Iris pigment epithelial cell (primary cell): ENCODE measurements at places on chromosomes 6 and 20.

- DNase-seq, result no peak
Measured at GRCh38 chr6:158906926-158907325, 87.8 kb upstream of the EZR start.

DNA sequence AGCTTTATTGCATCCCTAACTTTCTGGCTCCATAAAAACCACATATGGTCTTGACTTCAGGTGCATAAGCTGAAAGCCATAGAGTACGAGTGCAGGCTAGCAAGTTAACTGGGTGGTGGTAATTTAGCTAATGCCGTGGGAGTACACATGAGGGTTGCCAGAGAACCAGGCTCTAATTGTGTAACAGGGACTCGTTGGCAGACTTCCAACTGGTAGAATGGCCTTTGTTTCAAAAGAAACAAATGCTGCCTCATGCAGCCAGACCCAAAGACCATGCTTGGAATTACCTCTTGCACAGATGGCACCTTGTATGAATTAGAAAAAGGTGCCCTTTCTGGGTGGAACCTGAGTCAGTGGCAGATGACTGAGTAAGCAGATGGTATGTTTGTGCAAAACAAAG, 73.2 kb downstream of the LY86 start:
- peak; percentile 42 for DNase-seq

- no peak for DNase-seq
Measured at GRCh38 chr6:44699851-44700250, 312.3 kb downstream of the CDC5L start.

DNA sequence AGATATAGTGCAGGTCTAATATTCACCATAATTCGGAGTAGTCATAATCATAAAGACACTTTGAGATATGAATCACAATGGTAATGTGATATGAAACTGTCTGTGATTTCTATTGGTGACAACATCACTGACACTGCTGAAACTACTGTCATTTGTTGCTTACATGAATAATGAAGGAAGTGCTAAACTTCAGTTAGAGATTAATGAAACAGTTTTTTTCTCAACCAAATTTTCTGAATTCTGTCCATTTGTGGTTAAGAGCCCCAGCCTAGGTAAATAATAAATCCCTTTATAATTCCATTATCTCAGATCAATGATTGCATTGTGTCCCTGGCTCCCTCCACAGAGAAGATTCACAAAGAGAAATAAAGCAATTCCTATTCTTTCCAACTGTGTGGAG, 122.6 kb downstream of the HIVEP2 start:
- DNase-seq, result no peak

- peak; percentile 79 for DNase-seq
Measured at GRCh38 chr20:49281059-49281912, 3.4 kb upstream of the ZNFX1 start.

- DNase-seq, result no peak
Measured at GRCh38 chr6:81589465-81590313, 162.8 kb downstream of the TENT5A start.

DNA sequence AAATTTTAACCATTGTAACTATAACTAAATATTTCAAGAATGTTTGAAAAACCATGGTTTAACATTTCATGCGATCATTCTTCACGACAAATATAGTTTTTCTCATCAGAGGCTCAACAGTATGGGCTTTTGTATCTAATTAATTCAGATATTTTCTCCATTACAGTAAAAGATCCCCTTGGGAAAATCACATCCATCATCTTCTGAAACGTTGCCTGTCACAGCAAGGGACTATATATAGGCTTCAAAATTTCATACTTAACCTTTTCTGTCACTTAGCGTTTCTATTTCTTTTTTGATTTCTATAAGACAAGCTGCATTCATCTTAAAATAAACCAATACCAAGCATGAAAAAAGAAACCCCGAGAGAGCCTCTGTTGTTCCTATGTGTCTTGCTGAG, 710.0 kb downstream of the PRKN start:
- DNase-seq, result no peak

- no peak for DNase-seq
Measured at GRCh38 chr6:21828704-21829103, 235.2 kb downstream of the SOX4 start.

DNA sequence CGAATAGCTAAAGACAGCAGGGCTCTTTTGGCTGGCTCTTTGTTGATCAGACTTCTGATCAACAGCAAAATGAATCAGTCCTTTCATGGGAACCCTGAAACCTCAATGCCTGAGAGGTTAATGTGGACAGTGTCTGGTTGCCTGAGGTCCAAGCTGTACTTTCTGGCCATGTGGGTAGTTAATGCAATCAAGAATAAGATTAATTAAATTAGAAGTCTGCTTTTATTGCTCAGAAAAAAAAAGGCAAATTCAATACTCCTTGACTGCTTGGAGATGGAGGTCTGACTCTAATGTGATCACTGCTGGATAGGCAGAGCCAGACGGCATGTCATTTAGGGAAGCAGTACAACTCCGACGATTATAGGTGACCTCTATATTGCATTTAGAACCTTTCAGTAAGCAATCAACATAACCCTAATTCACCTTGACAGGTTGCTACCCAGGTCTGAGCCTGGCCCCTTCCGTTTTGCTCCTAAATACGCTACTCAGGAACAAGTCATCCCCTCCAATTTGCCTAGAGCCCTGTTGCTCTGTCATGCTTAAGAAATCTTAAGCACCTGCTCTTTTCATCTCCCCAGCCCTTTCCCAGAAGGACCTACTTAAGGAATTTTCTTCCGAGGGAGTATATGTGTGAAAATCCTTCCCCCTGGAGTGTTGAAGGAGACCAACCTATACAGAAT, 370.0 kb upstream of the SPTLC3 start:
- DNase-seq, result no peak

DNA sequence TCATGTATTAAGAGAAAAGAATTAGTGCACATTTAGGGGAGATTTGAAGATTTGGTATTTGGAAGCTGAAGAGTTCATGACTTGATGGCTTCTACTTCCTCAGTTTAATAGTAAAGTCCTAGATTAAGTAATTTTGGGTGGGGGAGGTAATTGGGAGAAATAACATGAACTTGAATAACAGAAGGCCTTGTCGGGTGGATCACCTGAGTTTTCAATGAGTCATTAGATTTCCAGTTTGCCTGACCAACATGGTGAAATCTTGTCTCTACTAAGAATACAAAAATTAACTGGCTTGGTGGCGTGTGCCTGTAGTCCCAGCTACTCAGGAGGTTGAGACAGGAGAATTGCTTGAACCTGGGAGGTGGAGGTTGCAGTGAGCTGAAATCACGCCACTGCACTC, 181.0 kb downstream of the GJA1 start:
- no peak for DNase-seq

DNA sequence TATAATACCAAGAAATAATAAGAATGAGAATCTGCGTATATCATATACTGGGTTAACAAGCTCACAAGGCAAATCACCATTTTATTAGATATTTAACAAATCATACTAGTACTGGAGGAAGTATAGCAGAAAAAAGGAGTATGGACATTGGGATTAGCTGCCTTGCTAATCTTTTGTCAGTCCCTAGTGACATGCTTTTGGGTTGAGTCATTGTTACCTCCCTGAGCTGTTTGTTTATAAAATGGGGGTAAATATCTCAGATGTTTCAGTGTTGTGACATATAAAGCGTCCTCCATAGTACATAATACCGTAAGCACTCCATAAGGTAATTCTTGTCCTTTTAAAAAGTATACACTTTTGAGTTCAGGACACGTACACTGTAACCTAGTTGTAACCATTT, 107.0 kb downstream of the ESR1 start:
- peak; percentile 46 for DNase-seq

- DNase-seq, result no peak
Measured at GRCh38 chr6:43495409-43495941, 14.7 kb downstream of the LRRC73 start.

GRCh38 chr6:7431674-7432390, 42.2 kb downstream of the RIOK1 start:
- peak; percentile 33 for DNase-seq

- DNase-seq, result no peak
Measured at GRCh38 chr6:108209738-108210137, 43.9 kb downstream of the NR2E1 start.

DNA sequence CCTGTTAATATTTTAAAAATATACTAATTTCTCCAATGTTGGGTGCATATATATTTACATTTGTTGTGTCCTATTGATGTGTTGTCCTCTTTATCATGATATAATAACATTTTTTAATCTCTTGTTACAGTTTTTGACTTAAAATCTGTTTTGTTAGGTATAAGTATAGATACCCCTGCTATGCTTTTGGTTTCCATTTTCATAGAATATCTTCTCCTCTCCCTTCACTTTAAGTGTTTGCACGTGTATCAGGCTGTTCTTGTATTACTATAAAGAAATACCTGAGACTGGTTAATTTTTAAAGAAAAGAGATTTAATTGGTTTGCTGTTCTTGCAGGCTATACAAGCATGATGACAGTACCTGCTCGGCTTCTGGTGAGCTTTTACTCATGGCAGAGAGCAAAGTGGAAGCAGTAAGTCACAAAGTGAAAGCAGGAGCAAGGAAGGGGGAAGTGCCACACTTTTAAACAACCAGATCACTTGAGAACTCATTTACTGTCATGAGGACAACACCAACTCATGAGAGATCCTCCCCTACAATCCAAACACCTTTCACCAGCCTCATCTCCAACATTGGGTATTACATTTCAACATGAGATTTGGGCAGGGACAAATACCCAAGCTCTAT, 340.5 kb upstream of the SYNCRIP start:
- no peak for DNase-seq

DNA sequence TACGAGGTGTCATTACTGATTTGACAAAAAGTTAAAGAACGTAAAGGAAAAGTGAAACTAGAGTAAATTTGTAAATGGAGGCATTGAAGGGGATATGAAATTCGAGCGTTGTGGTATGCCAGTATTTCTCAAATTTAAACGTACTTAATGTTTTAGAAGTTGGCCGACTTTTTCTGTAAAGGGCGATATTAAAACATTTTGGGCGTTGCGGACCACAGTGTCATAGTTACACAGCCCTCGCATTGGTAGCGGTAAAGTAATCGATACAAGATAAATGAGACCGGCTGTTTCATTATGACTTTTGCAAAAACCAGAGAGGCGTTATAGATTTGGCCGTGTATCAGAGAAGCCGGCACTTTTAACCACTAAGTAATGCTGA, 39.6 kb downstream of the OR2B2 start:
- DNase-seq, result no peak

GRCh38 chr6:151763938-151764680, 43.4 kb upstream of the ESR1 start:
- peak; percentile 87 for DNase-seq

GRCh38 chr20:15637950-15638754, 935.1 kb downstream of the KIF16B start:
- no peak for DNase-seq

- DNase-seq, result no peak
Measured at GRCh38 chr20:62571669-62572344, 70.5 kb upstream of the SLCO4A1 start.

GRCh38 chr6:106609699-106610098, 19.6 kb downstream of the RTN4IP1 start:
- peak; percentile 27 for DNase-seq

GRCh38 chr6:3046295-3046694, 22.0 kb upstream of the RIPK1 start:
- DNase-seq, result no peak

- no peak for DNase-seq
Measured at GRCh38 chr20:3092611-3093379, 8.3 kb upstream of the AVP start.

- no peak for DNase-seq
Measured at GRCh38 chr20:57092900-57093530, 173.4 kb downstream of the BMP7 start.

DNA sequence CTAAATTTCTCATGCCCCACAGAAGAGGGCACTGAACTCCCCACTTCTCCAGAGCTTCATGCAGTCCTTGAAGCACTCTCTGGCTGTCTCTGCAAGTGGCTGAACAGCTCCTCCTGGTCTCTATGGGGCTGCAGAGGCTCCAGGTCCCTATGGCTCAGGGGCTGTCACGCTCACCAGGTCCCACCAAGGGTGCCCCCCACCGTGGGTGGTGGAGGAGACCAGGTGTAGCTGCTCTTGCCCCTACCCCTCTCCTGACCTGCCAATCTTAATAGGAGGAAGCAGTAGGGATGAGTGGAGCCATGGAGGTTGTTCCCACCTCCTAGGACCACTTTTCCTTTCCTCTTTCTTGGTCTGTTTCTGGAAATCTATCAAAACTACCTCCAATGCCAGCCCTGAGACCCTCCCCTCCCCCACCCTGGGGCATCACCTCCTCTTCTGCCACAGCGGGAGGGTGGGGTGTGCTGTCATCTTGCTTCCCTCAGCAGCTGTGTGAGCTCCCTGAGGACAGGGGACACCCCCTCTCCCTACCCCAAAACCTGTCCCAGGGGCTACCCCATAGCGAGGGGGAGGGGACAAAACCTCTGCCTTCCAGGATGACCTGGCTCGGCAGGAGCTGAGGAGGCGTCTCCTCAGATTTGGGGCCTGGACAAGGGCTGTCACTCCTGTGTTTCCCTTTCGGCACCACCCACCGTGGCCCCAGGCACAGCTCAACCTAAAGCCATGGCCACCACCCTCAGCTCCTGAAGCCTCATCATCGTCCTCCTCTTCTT, 12.0 kb upstream of the RAET1E start:
- no peak for DNase-seq

DNA sequence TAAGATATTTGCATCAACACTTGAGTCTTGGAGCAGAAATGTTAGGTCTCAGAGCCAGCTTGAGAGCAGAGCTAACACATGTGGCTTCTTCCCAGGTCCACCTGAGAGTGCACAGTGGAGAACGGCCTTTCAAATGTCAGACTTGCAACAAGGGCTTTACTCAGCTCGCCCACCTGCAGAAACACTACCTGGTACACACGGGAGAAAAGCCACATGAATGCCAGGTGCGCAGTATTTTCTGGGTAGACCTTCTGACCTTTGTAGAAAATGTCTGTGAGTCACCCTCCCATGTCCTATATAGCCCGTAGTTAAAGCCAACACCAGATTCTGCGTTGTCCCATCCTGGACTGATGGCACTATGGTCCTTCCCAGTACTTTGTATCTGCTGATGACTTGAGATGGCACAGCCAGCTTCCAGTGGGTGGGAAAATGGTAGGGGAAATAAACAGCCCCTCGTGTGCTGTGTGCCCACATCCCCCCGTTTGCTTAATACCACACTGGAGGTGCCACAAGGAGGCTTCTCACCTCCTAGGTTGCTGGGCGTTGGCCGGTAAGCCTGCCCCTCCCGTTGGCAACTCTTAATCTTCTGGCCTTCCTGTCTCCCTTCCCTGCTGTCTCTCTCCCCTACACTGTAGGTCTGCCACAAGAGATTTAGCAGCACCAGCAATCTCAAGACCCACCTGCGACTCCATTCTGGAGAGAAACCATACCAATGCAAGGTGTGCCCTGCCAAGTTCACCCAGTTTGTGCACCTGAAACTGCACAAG, 20.3 kb downstream of the PRDM1 start:
- no peak for DNase-seq

DNA sequence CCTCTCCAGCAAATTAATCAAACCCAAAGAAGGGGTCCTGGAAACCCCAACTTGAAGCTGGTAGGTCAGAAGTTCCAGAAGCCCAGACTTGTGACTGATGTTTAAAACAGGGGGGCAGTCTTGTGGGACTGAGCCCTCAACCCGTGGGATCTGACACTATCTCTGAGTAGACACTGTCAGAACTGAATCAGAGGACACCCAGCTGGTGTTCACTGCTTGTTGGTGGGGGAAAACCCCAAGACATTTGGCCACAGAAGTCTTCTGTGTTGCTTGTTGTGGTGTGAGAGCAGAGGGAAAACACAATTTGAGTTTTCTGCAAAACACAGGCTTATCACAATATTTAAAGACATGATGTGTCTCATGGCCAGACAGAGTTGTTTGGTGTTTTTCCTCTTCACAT, 29.9 kb downstream of the KIF13A start:
- peak; percentile 69 for DNase-seq

- DNase-seq, result no peak
Measured at GRCh38 chr6:7526755-7527154, 14.7 kb upstream of the DSP start.
